ENCODE measurements at places on chromosomes 6 and 20. TPM values are rescaled to one million over a fixed set of nuclear protein-coding genes. Genes with fewer than 3 reads are reported as not detected.

HLA-G gene
- total RNA-seq, result 1.1 TPM

SLC32A1 gene
- total RNA-seq, result 0.09 TPM

TRAPPC3L gene
- not detected for total RNA-seq

PDYN gene
- 0.14 TPM for total RNA-seq

ADGRF4 gene
- not detected for total RNA-seq

SLC22A3 gene
- total RNA-seq, result 2.2 TPM

ABHD16B gene
- total RNA-seq, result not detected

ANGPT4 gene
- 0.25 TPM for total RNA-seq

DLK2 gene
- 0.18 TPM for total RNA-seq

POU3F2 gene
- total RNA-seq, result 0.14 TPM

TPD52L1 gene
- 17.7 TPM for total RNA-seq

NRN1 gene
- 0.66 TPM for total RNA-seq

TCF21 gene
- total RNA-seq, result 0.14 TPM

CPXM1 gene
- 57.1 TPM for total RNA-seq

SLC12A5 gene
- 6.6 TPM for total RNA-seq

STX11 gene
- total RNA-seq, result 0.30 TPM

KLC4 gene
- total RNA-seq, result 36.4 TPM

RAD21L1 gene
- 0.77 TPM for total RNA-seq

BPIFA1 gene
- not detected for total RNA-seq

RAB23 gene
- 11.3 TPM for total RNA-seq

POU5F1 gene
- total RNA-seq, result 2,735 TPM

LAMA4 gene
- 1.6 TPM for total RNA-seq

ACOT13 gene
- total RNA-seq, result 64.0 TPM

ADTRP gene
- 0.98 TPM for total RNA-seq
